Nephron progenitor cell (in vitro differentiated cells): ENCODE measurements at places on chromosomes 2 and 18.

DNA sequence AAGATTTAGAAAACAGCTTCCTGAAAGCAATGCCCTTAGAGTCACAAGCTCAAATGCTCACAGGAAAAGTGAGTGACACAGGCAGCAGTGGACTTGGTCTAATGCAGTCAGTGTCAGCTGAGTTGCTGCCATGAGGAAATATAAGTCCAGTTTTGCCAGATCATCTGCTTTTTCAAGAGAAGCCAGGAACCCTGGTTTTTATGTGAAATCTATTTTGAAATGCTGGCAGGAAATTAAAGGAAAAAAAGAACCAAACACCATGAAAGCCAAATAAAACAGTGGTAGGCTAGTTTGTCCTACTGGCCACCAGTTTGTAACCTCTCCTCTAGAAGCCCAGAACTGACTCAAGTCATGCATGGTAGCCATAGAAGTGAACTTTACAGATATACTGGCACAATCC lies 109.2 kb downstream of the THADA start:
- DNase-seq, result no peak

DNA sequence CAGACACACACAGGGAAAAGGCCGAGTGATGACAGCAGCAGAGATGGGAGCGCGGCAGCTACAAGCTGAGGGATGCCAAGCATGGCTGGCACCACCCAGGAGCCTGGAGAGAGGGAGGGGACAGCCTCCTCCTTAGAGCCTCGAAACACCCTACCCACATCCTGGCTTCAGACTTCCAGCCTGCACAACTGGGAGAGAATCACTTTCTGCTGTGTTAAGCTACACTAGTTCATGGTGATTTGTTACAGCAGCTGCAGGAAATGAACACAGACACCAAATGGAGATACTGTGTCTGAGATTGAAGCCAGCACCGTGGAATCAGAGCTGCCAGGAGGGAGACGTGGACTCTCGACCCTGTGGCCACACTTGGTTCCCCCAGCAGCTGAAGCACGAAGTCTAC lies 27.5 kb upstream of the FOSL2 start:
- DNase-seq, result no peak

GRCh38 chr2:210376694-210377093 lies 61.7 kb upstream of the MYL1 start:
- no peak for DNase-seq

GRCh38 chr2:188196343-188197008 lies 95.2 kb upstream of the GULP1 start:
- DNase-seq, result no peak

DNA sequence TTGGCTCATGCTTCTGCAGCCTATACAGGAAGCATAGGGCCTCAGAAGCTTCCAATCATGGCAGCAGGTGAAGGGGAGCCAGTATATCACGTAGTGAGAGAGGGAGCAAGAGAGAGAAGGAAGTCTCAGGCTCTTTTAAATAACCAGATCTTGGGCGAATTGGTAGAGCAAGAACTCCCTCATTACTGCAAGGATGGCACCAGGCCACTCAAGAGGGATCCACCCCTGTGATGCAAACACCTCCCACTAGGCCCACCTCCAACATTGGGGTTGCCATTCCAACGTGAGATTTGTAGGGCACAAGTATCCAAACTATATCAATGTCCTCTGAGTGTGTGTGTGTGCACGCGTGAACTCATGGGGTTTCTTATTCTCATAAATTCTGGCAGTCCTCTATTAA lies 37.6 kb upstream of the RMP24 start:
- DNase-seq, result no peak

- DNase-seq, result no peak
Measured at GRCh38 chr2:165795011-165795410, 964 bp upstream of the GALNT3 start.

- DNase-seq, result no peak
Measured at GRCh38 chr2:173033084-173033483, 42.6 kb upstream of the MAP3K20 start.
